ENCODE measurements at places on chromosomes 2 and 18. TPM values are rescaled to one million over a fixed set of nuclear protein-coding genes. Genes with fewer than 3 reads are reported as not detected.

The SERPINB3 gene
- total RNA-seq, result not detected

GRCh38 chr2:212713681-212714080 lies 175.1 kb upstream of the ERBB4 start:
- H3K27me3 ChIP-seq, result no peaks in the 10 kb centered on the region
- no peaks in the 10 kb centered on the region for H3K36me3 ChIP-seq
- DNase-seq, result no peak
- no peak overlapping the region for H3K27ac ChIP-seq

DNA sequence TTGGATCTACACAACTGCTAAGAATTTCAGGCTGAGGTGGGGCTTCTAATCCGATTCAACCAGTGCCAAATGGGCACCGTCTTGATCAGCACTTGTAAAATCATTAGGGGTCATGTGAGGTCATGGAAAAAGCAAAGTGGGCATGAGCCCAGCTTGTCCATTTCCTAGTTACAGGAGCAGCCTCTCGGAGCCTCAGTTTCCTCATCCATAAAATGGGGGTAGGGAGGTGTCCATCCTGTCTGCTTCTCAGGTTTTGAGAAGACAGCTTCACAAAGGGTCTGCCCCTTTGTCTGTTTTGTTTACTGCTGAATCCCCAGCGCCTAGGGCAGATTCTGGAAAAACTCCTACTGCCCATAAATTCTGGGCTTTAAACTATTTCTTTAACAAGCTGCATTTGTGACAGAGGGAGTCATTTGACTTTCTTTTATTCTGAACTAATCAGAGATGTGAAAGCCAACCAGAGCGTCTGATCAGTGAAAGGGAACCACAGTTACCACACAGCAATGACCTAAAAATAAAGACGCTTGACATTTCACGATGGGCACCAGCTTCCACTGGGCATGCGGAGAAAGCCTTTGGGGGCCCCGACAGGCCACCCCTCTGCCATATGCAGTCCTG lies 38.9 kb downstream of the DNMT3A start:
- H3K27ac ChIP-seq, result peak overlapping the region; percentile 77
- H3K36me3 ChIP-seq, result peaks cover 11% of the 10 kb centered on the region
- H3K27me3 ChIP-seq, result no peaks in the 10 kb centered on the region
- DNase-seq, result no peak
- H3K4me3 ChIP-seq, result no peak overlapping the region

The EIPR1 gene
- 25.7 TPM for total RNA-seq

- H3K27me3 ChIP-seq, result no peaks in the 10 kb centered on the region
- peaks cover 42% of the 10 kb centered on the region for H3K36me3 ChIP-seq
- 0 out of 2 replicates have a peak, but pooled peaks cover 8% of the 10 kb centered on the region for H3K4me1 ChIP-seq
- no peak overlapping the region for H3K4me3 ChIP-seq
- no peak overlapping the region for H3K27ac ChIP-seq
- DNase-seq, result peak; percentile 25
Measured at GRCh38 chr2:9889812-9890261, 46.6 kb downstream of the TAF1B start.

DNA sequence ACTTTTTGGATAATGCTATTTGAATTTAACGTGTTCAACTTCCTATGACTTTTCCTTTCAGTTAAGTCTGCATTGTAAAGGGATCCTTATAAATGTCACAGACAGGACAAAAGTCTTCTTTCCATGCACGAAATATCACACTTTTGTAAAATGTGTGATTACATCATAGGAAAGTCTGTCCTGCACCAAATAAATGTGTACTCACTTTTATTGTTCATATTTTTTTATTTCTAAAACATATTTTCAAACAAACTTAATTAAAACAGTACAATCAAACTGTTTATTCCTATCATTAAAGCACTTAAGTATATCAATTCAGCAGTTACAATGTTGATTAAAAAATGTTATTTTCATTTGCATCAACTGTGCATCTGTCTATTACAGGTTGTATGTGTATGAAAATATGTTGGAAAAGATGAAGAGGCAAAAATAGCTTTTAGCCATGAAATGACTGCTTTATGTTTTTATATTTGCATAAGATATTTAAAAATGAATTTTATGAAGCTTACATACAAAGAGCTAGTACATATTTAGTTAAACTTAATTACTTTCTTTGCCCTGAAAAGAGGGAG lies 105.6 kb downstream of the CSRNP3 start:
- H3K4me1 ChIP-seq, result peaks cover 8% of the 10 kb centered on the region
- peak overlapping the region; percentile 62 for H3K4me3 ChIP-seq
- H3K27me3 ChIP-seq, result no peaks in the 10 kb centered on the region
- no peak for DNase-seq
- H3K27ac ChIP-seq, result peak overlapping the region; percentile 32

- DNase-seq, result no peak
- H3K4me1 ChIP-seq, result no peaks in the 10 kb centered on the region
- no peak overlapping the region for H3K27ac ChIP-seq
- no peaks in the 10 kb centered on the region for H3K27me3 ChIP-seq
- H3K36me3 ChIP-seq, result no peaks in the 10 kb centered on the region
- no peak overlapping the region for H3K4me3 ChIP-seq
Measured at GRCh38 chr18:58004317-58004716, 39.7 kb upstream of the NEDD4L start.

- H3K4me3 ChIP-seq, result no peak overlapping the region
- H3K4me1 ChIP-seq, result no peaks in the 10 kb centered on the region
- no peaks in the 10 kb centered on the region for H3K27me3 ChIP-seq
- DNase-seq, result no peak
Measured at GRCh38 chr2:16161768-16162490, 221.6 kb downstream of the MYCN start.

The DLGAP1 gene
- total RNA-seq, result 0.99 TPM

The MRPL19 gene
- total RNA-seq, result 74.5 TPM

- H3K27me3 ChIP-seq, result no peaks in the 10 kb centered on the region
- no peak overlapping the region for H3K4me3 ChIP-seq
- H3K4me1 ChIP-seq, result peaks cover 18% of the 10 kb centered on the region
- no peak overlapping the region for H3K27ac ChIP-seq
- H3K36me3 ChIP-seq, result no peaks in the 10 kb centered on the region
- no peak for DNase-seq
Measured at GRCh38 chr2:231386446-231386845, 9.1 kb upstream of the B3GNT7 start.

The RNF152 gene
- 22.9 TPM for total RNA-seq

Measured in SJCRH30 (cell line).